ENCODE measurements at places on chromosomes 16 and 17.

- DNase-seq, result peak; percentile 61
Measured at GRCh38 chr17:50931144-50931908, 65.2 kb upstream of the TOB1 start.

DNA sequence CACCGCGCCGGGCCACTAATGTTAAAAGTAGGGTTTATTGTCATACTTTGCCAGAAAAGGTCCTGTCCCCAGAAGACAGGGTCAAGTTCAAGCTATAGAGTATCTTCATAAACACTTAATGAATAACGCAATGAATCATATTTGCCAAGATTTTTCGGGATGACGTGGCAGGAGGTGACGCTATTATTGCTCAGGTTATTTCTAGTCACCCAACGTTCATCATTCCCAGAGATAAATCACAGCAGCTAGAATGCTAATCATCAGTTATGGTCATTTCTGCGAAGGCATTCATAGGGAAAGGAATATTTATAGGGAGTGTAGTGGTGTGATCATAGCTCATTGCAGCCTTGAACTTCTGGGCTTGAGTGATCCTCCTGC, 2.0 kb downstream of the TMC5 start:
- no peak for DNase-seq

DNA sequence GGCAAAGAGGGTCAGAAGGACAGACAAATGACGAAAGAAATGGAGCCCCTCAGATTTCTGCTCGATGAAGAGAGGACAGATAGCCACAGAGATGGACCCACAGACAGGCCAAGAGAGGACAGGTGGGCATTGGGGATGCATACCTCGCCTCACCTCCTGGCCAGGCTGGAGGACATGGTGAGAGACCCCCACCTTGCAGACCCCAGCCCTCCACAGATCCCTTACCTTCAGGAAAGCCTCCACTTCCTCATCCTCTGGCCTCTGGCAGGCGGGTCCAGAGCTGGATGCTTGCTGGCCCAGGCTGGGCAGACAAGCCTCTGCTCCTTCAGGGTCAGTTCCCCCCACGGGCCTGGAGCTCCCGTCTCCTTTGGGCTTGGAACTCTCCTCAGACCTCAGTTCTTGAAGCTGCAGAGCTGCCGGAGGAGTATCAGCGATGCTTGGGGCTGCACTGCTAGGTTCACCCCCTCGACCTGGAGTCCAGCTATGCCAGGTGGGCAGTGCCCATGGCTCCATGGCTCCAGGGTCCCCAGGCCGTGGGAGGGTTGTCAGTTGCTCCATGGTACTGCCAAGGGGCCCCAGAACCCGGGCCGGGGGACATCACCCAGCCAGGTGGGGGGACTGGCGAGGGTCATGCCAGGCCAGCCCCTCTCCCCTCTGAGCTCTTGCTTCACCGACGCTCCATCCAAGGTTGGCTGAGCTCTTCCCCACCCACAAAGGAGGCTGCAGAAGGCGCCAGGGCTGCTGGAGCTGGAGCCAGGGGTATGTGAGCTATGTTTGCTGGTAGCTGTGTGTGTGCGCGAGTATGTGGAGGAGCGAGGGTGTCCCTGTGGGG, 1.0 kb downstream of the TSPOAP1 start:
- no peak for DNase-seq

GRCh38 chr17:6657633-6658287, 6.2 kb downstream of the C17orf100 start:
- no peak for DNase-seq

GRCh38 chr16:86970726-86971125, 346.5 kb downstream of the C16orf95 start:
- DNase-seq, result no peak

GRCh38 chr16:24322106-24322505, 66.0 kb downstream of the CACNG3 start:
- DNase-seq, result no peak

GRCh38 chr17:4901648-4902344, 1.1 kb downstream of the CHRNE start:
- DNase-seq, result no peak
